ENCODE measurements at places on chromosomes 11 and 22.

- no peak for DNase-seq
Measured at GRCh38 chr11:46665356-46665755, 35.1 kb downstream of the ARHGAP1 start.

DNA sequence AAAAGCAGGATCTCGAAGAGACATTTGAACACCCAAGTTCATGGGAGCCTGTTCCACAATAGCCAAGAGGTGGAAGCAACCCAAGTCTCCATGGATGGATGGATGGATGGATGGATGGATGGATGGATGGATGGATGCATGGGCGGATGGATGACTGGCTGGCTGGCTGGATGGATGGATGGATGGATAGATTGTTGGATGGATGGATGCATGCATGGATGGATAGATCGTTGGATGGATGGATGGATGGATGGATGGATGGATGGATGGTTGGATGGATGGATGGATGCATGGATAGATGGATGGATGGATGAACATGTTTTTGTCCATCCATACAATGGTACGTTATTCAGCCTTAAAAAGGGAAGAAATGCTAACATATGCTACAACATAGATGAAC lies 603.4 kb downstream of the BRD1 start:
- no peak for DNase-seq

DNA sequence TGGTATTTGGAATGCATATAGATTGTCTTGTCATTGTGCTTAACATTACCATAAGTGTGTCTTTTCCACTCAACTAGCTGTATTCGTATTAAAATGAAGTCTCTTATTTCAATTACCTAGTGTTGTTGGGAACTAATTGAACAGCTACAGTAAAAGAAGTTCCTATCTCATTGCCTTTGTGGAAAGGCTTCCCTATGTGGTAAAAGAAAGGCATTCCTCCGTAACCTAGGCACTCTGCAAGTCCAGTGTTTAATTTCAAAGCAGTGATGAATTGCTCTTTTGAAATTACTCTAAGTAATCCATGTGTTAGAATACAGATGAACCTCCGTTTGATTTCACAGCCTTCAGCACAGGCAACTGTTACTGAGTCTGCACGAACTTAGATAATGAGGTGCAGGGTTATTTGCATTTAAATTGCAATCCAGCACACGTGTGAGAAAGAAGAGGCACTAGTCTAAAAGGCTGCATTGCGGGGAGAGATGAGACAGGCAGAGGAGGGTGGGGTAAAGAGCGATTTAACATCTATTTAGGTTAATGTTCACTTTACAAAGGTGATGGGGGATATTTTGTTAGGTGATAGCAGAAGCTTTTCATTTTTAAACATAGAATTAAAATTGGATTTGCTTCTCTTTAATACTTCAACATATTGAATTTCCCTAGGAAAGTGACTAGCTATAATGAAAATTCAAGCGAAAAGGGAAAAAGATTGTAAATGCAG lies 25.0 kb upstream of the CRTAM start:
- DNase-seq: no peak

- DNase-seq: peak; percentile 55
Measured at GRCh38 chr11:1832211-1832919, 2.4 kb upstream of the SYT8 start.

- DNase-seq: no peak
Measured at GRCh38 chr22:42991010-42991651, 23.8 kb downstream of the PACSIN2 start.

GRCh38 chr11:129328756-129329155 lies 46.9 kb upstream of the BARX2 start:
- DNase-seq: no peak

- DNase-seq: no peak
Measured at GRCh38 chr22:44404341-44405020, 91.7 kb upstream of the SHISAL1 start.

GRCh38 chr11:61106894-61107470 lies 4.7 kb downstream of the CD5 start:
- no peak for DNase-seq

DNA sequence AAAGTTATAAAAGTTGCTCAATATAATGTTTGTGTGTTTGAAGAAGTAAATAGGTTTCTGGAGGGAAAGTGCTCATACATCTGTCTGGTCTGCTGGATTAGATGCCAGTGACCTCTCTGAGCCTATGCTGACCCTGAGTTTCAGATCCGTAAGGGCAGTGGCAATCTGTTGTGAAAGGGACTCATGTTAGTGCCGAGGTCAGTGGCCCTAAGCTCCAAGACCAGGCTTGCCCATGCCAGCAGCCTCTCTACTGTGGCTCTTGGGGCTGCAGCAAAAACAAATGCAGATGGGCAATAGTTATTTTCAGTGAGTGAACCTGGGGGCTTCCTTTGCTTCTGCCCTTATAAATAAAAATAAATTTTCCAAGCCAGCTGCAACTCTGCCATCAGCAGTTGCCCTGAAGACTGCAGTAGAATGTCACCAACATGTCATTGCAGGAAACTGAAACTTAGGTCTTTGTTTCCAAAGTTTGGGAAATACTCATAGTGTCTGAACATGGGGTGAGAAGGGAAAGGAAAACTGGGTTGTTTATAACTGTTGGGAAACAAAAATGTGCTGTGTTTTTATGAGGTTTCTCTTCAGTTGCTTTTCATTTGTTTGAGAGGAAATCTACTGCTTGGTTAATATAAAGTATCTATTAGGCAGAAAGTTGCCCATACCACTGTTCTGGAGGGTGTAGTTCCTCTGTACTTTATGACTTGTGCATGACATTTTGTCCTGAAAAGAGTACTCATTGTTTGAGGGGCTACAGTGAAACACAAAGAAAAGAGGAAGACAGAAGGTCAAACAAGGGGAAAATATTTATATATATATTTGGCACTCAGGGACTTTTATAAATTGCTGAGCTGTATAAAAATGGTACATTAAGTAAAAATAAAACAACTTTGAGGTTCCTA lies 9.5 kb upstream of the MS4A4E start:
- DNase-seq: no peak

DNA sequence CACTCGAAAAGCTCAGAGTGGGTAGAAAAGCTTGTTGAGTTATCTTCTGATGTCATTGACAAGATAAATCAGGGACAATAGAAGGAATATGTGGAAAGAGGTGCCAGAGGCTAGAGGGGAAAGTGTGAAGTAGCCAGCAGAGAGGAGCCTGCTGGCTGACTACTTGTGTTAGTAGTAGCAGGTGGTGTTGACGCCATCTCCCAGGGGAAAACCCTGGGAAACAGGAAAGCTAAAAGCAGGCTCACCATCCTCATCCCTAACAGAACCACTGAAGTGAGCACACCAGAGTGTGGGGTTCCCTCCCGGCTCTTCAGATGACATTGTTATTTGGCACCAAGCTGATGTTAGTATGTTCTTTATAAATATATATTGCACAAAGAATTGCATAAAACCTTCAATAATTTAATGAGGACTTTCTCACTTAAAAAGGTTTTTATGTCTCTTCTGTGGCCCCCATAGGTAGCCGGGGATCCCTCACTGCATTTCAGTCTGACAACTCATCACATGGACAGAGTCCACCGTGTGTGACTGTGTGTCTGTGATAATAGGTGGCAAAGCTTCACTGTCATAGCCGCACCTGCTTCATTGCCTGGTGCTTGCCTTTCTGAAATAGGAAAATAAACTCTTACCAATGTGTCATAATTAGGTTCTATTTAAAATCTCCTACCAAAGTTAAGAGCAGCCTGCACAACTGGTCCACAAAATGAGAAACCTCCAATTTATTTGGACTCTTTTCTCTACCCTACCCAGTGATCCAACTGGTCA lies 63.2 kb upstream of the TOP3B start:
- no peak for DNase-seq

DNA sequence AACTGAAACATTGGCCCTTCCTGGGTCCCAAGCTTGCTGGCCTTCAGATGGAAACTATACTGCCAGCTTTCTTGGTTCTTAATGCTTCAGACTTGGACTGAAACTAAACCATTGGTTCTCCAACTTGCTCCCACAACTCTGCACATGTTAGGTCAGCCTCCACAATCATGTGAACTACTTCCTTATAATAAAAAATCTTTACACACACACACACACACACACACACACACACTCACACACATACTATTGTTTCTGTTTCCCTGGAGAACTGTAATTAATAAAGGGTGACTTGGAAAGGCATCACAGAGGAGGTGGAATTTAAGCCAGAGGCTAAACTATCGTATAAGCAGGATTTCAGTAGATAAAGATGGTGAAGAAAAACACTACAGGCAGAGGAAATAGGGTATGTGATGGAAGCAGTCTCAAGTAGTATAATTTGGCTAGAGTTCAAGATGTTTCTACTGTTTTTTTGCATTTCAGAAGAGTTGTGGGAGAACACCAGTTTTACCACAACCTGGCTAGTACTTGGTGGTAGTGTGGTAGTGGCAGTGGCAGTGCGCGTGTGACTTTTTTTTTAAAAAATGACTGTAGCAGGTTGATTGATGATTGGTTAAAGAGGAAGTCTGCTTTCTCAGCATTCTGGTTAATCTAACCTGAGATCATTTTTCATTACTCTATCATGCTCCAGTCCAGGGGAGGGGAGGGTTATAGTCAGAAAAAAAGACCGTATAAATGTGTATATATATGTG lies 70.1 kb downstream of the PDE3B start:
- no peak for DNase-seq
